ENCODE measurements at places on chromosomes 1 and 21.

- peak; percentile 90 for DNase-seq
These were observed 92.6 kb downstream of the ZNF281 start for GRCh38 chr1:200317236-200317635.

- DNase-seq = peak; percentile 54
These were observed 90.9 kb downstream of the SLC30A10 start for GRCh38 chr1:219837274-219837993.

DNA sequence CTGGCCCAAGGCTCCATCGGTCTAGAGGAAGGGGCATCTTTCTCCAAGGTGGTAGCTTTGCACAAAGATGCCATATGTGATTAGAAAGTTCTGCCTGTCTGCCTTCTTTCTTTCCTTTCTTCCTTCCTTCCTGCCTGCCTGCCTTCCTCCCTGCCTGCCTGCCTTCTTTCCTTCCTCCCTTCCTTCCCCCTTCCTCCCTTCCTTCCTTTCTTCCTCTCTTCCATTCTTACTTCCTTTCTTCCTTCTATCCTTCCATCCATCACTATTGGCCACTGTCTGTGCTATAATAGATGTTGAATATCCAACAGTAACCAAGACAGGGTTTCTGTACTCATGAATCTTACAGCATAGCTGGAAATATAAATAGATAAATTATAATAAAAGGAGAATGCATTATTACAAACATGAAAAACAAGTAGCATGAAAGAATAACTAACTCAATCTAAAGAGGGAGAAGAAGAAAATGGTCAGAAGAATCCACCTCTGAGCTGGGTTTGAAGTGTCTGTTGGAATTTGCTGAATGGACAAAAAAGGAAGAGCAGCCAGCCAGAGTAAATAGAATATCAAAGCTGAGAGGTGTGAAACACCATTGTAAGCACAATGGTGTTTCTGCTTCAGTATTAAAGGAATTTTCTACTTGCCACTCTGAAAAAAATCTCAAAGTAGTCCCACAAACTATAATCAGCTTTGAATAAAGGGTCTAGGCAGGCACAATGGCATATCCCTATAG, 250.6 kb upstream of the NR5A2 start:
- DNase-seq = no peak

DNA sequence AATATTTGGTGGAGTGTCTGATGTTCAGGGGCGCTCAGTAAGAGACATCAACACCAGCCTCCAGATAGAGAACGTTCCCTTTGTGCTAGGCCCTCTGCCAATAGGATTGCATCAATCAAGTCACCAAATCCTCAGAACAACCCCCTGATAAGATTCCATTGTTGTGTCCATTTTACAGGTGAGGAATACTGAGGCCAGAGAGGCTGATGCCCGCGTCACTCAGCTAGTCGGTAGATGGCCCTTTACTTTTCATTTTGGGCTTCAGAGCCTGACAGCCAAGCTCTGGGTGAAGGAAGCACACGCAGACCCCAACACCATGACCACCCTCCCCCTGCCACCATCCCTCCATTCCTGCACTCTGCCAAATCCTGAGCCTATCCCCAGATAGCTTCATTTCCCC, 406.2 kb downstream of the PTPRU start:
- DNase-seq = no peak

DNA sequence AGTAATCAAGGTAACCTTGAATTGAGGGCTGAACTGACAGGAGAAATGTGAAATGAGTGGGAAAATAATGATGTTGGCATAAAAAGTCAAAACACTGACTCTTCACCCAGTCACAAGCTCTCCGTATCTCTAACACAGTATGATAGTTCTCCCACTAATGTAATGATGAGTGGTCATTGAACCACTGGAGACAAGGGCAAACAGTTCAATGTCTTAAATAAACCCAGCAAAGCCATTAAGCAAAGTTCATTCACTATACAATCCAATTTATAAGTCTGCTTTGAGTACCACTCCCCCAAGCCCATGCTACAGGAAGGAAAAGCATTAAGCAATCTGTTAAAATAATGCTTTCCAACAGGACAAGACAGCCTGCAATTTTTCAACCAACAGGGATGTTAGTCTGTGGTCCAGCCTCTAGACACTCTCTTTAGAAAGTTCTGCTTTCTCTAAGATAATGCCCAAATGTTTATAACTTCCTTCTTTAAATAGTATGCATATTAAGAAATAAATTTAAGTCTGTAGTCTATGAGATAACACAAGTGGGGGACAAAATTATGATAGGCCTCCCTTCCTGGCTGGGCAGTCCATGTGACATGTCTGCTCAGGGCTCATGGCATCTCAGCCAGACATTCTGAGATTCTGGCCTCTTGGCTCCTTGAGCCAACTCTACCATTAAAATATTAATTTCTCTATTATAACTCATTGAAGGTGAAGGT, 25.5 kb upstream of the DDAH1 start:
- DNase-seq = no peak

DNA sequence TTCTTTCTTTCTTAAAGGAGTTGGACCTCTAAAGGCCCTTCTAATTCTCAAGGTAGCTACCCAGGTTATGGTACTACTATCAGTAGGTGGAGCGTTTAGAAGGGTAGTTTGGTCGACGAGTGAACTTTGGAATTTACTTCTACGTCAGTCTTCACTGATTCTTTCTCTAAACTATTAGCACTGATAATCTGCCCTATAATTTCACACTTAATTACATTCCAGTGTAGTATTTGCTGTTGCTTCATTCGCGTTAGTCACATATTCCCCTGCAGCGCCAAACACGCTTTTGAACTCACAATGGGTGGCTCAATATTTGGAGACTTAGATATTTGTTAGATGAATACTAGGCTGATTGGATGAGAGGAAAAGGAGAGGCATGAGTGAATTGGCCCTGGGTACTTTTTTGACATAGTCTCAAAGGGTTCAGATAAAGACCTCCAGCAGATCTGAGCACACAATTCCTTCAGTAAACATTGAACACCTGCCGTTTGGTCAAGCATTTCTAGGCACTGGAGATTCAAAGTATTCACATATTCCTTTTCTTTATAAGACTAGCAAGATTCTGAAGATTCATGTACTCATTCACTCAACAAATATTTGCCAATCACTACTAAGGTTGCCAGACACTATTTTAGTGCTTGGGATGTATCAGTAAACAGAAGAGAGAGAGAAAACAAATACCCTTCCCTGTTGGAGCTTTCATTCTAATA, 929 bp upstream of the FOXJ3 start:
- peak; percentile 45 for DNase-seq

DNA sequence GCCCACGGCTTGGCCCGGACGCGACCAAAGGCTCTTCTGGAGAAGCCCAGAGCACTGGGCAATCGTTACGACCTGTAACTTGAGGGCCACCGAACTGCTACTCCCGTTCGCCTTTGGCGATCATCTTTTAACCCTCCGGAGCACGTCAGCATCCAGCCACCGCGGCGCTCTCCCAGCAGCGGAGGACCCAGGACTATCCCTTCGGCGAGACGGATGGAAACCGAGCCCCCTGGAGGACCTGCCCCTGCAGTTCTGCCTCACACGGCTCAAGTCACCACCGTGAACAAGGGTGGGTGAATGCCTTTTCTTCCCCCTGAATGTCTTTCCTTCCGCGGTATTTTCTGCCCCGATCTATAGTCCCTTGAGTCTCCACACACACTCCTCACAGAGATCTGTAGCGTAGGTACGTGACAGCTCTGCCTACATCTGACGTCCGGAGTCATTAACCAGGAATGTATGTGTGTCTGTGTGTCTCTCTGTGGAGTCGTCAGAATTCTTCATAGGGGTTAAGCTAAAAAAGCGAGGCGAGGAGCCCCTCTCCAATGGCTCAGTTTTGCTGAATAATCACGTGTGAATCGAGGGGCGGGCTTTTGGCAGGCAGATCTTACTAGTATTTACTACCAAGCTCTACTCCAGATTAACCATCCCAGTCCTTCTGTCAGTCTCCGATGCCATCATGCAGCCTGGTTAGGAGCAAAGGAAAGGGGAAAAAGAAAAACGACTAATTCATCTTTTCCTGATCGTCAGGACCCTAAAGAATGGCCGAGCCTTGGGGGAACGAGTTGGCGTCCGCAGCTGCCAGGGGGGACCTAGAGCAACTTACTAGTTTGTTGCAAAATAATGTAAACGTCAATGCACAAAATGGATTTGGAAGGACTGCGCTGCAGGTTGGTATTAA, at the start of gene CDKN2C:
Gene CDKN2C, plus strand, starts transcription at position 635 of the 898 bp plus-strand sequence. Its CDS starts 124 bp downstream, at position 759.
- DNase-seq = peak; percentile 86

GRCh38 chr1:3161176-3161840, 92.3 kb downstream of the PRDM16 start:
- DNase-seq = no peak

DNA sequence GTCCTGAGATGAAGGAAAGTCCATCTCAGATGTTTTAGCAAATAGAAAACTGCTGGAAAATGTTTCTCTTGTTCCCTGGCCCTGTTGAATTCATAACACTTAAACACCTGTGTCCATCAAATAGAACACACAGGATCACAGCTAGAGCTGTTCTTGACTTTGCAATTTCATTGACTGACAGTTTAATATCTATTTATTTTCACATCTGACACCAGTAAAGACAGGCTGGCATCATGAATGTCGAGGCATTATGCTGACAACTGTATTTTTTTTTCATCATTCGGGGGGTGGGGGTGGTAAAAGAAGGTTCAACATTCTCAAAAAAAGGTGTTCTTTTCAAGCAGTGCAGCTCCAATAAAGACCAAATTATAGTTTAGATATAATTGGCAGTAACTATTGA, 591.2 kb upstream of the PTBP2 start:
- DNase-seq = no peak

GRCh38 chr1:202012544-202013478, 2.4 kb downstream of the ELF3 start:
- no peak for DNase-seq

DNA sequence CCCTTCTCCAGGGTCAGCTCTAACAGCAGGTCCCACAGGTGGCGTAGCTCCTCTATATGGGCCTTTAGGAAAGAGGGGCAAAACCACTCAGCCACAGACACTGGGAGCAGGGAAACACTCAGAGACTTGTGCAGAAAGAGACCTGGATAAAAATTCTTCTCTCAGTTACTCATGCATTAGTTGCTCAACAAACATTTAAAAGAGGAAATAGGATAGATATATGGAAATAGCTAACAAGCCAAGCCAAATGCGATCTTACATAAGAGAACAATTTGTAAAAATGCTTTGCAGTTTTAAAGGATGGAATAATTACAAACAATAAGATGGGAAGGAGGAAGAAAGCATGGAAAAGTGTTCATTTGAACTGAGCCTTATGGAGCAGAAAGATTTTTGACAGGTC, 4.9 kb downstream of the SPTA1 start:
- DNase-seq = no peak

GRCh38 chr1:63129184-63129583, 193.2 kb upstream of the FOXD3 start:
- no peak for DNase-seq

- no peak for DNase-seq
These were observed 71.4 kb downstream of the DDR2 start for GRCh38 chr1:162703708-162704107.

DNA sequence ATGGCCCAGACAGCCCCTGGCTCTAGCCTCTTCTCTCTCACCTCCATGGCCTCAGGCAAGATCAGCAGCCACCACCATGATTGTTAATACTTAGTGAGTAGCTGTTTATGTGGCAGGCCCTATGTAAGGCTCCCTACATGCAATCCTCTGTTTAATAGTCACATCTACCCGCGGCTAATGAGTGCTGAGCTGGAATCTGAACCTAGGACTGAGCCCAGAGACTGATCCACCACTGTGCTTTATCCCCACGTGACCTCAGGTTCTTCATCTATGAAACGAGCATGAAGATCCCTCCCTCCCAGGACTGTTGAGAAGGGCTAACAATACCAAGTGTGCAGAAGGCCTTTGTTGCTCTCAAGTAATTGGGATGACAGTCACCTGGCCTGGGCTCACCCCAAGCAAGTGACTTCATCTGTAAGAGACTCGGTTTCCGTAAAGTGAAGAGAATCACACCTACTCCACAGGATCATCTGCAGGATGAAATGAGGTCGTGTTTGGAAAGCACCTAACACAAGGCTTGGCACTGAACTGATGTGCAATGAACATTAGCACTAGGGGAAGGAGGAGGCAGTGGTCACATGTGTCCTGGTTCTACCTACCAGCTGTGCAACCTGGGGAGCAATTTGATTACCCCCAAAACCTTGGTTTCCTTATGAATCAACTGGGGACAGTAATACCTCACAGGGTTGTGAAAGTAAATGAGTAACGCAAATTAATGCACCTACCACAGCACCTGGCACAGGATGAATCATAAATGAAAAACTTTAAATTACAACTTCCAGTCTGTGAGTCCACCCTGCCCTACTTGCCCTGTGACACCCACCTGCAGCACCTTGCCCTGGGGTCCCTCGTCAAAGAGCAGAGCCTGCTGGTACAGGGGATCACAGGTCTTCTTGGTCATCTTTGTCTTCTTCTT, 37.2 kb downstream of the RIMS3 start:
- no peak for DNase-seq

GRCh38 chr21:34548781-34549376, 36.9 kb upstream of the KCNE1 start:
- no peak for DNase-seq

DNA sequence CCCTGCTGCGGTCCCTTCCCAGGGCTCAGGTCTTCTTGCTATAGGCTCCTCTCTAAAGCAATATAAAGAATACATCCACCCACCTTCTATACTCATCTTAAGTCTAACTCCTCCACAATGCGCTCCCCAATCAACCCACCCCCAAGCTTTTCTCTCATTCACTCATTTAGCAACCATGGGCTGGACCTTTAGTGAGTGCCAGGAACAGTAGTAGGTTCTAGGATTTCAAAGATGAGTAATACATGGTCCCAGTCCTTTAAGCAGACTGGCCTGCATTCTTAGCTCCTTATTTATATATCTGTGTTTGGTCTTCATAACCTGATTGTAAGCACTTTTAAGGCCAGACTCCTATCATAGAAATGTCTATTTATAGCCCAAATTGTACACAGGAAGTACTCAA, 5.9 kb downstream of the CAMK1G start:
- peak; percentile 39 for DNase-seq

GRCh38 chr1:207944571-207944970, 33.6 kb upstream of the CD34 start:
- DNase-seq = peak; percentile 23

DNA sequence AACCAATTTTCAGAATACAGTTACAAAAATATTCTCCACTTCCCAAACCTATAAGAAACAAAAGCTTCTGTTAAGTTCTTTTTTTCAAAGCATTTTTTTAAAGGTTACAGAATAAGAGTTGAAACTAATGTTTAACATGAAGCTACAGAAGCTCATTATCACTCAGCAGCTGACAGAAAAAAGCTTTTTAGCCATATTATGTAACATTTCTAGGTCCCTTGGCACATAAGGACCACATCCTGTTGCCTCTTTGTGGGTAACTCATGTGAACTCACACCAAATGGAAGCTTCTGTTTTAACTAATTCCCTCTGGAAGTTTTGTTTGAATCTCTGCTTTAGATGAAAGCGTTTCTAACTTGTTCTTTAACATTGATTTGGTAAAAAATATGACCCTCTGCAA, 242.5 kb upstream of the TMPRSS15 start:
- DNase-seq = no peak

- DNase-seq = no peak
These were observed 7.0 kb downstream of the S100B start for GRCh38 chr21:46597896-46598343.

DNA sequence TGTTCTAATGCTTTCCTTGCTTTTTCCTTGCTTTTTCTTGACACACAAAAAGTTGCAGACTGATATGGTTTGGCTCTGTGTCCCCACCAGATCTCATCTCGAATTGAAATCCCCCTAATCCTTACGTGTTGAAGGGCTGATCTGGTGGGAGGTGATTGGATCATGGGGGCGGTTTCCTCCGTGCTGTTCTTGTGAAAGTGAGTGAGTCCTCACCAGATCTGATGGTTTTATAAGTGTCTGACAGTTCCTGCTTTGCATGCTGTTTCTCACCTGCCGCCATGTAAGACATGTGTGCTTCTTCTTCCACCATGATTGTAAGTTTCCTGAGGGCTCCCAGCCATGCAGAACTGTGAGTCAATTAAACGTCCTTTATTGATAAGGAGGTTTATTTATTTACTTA, 11.3 kb downstream of the SPATA17 start:
- no peak for DNase-seq

All from IMR-90 (cell line).